Cortex of kidney (tissue), 1 donor: ENCODE measurements at places on chromosomes 1 and 21.

- DNase-seq = no peak
Measured at GRCh38 chr21:38769191-38769780, 36.4 kb upstream of the ETS2 start.

GRCh38 chr1:247935781-247936180 is 11.1 kb downstream of the OR2AJ1 start:
- no peak for DNase-seq

DNA sequence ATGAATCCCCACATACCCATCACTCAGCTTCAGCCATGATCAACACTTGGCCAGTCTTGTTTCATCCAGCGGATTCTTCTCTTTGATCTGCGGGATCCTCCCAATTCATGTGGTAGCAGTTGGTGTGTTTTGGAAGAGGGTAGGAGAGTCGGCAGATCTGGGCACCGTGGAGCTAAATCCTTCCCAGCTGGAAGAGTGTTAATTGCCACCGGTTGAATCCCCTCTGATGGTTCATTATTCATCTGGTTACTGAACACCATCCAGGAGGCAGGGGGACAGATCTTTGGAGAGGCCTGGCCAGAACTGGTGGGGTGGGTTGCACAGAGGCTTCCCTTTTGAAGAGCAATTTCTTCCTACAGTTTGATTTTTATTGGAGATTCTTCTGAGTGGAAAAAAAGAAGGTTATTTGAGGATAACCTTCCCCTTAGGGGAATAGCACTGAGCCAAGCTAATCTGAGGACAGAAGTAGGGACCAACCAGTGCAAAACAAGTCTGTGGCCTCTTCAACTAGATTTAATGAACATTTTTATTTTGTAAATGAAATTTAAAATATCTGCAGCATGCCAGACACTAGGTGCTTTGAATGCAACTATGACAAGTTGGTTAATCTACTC is 8.1 kb downstream of the NFASC start:
- DNase-seq = no peak

GRCh38 chr1:24992761-24993211 is 62.7 kb upstream of the RUNX3 start:
- DNase-seq = no peak

- DNase-seq = no peak
Measured at GRCh38 chr1:38000529-38001455, 4.5 kb downstream of the FHL3 start.

DNA sequence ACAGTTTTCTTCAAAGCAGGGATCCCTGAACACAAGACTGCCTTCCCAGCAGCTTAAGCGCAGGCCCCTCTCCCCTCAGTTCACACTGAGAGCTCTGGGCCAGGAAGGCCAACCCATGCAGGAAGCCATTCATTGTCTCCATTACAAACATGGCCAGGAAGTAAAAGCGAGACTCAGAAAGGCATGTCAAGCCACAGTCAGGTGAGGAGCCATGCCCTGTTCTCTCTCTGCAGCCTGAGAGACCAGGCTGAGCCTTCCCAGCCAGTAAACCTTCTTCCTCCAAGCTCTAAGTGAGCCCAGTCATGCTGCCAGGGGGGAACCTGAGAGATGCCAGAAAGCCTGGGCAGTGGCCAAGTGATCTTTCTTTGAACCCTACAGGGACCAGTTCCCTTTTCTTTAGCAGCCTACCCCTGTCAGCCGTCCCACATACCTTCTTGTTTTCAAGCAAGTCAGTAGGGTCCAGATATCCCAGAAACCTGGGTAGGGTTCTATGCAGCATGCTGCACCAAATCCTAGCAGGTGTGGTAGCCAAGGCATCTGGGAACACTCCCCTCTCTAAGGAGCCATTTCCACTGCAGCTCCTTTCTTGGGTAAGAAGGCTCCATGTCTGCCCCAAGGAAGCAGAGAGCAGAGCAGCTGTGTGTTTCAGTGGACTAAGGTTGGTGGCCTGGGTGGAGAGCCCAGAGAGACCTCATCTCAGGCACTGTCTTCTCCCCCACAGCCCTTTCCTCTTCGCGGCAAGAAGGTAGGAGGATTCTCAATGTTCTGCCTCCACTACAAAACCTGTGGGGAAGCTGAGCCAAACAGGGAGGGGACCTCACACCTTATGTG is 977 bp downstream of the TRAF3IP3 start:
- no peak for DNase-seq

DNA sequence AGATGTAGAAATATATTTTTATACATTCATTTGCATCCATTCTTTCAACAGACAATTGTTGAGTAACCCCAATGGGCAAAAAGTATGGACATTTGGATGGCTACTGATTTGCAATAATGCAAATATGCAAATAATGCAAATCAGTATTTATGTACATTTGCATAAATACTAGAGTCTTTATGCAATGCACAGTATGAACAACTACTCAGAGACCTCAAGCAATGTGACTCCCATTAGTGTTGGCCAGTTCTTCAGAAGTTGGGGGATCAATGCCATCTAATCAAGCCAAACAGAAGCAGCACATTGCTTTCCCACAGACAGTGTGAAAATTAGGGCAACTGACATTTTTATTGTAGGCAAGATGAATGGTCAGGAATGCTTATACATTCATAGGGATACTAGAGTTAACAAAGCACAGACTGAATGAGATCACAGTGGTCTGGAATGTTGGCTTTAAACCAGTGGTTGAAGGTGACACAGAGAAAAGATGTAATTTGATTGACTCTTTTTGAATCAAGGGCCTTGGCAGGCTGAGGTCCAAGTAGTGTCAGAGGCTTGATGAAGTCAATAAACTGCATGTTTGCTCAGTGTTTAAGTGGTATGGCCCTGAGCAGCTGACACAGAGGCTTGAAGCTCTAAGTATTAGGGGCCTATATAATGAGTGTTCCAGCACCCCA is 256.6 kb downstream of the CTH start:
- no peak for DNase-seq

DNA sequence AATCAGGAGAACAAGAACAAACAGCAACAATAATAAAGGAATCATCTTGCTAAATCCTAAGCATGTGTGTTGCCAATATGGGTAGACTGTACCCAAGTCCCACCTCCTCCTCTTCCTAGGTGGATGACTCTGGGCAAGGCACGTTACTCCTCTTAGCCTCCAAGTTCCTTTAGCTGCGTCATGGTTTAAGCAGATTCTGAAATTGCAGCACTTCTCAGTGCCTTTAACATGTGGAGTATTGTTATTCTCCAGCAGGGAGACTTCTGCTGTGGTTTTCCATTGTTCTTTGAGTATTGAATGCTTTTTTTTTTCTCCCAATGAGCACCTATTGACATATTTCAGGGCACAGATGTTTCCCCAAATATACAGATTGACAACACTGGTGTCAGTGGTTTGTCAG is 15.5 kb downstream of the ARHGEF10L start:
- DNase-seq = no peak

DNA sequence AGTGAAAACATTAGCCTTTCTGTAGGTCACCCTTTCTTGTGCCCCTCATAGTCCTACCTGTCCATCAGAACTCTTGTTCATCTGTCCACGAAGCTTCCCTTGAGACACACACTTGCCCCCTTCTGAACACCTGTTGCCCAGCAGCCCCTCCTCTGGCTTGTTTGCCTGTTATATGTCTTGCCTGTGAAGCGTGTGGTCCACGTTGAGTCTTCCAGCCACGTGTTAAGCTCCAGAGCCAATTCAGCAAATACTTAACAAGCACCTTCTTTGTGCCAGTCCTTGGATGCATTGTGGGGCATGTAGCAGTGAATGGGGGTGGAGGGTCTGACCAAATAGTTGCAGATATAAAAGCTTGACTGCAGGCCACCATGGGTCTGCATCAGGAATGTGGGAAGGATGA is 66.6 kb downstream of the MAN1C1 start:
- no peak for DNase-seq

DNA sequence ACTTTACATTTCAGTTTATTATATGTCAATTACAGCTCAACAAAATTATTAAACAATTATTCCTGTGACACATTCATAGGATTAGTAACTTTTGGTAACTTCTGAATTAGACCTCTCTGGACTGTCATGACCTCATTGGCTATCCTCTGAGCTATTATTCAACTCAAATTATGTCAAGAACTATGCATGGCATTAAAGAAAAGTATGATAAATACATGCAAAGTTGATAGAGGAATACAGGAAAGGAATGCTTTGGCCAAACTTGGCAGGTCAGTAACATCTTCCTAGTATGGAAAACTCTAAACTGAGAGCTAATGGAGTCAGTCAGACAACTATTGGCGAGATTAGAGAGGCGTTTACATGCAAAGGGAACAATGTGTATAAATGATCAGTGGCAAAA is 158.4 kb downstream of the DUSP10 start:
- no peak for DNase-seq

GRCh38 chr1:15579683-15580047 is 5.2 kb downstream of the AGMAT start:
- no peak for DNase-seq
